A549 treated with CpdA at 1 μM for 4 hours (cell line): ENCODE measurements at places on chromosomes 3 and 15. TPM values are rescaled to one million over a fixed set of nuclear protein-coding genes. Genes with fewer than 3 reads are reported as not detected.

HCLS1 gene
- total RNA-seq = 0.07 to 0.45 TPM (median 0.13 TPM) in 5 replicates

MASP1 gene
- 0.01 to 0.05 TPM in 2 of 5 replicates, not detected in the others for total RNA-seq

IQCF5 gene
- not detected in 5 replicates for total RNA-seq

C3orf22 gene
- not detected in 5 replicates for total RNA-seq

STXBP5L gene
- not detected in 5 replicates for total RNA-seq

FBXO40 gene
- not detected in 5 replicates for total RNA-seq

TMEM158 gene
- total RNA-seq = 16.2 to 29.5 TPM (median 24.2 TPM) in 5 replicates

CCR4 gene
- total RNA-seq = 0.03 to 0.11 TPM (median 0.09 TPM) in 3 of 5 replicates, not detected in the others

MCF2L2 gene
- total RNA-seq = 0.10 to 0.26 TPM (median 0.15 TPM) in 3 of 5 replicates, not detected in the others

PAQR9 gene
- 2.4 to 3.8 TPM (median 3.4 TPM) in 5 replicates for total RNA-seq

IGF2BP2 gene
- total RNA-seq = 8.7 to 11.8 TPM (median 9.7 TPM) in 5 replicates

LDHAL6B gene
- not detected in 5 replicates for total RNA-seq

HEMK1 gene
- total RNA-seq = 4.9 to 6.9 TPM (median 6.5 TPM) in 5 replicates

GOLGA6L9 gene
- 2.7 to 3.4 TPM (median 3.0 TPM) in 5 replicates for total RNA-seq

CRABP1 gene
- total RNA-seq = 0.71 to 1.9 TPM (median 1.6 TPM) in 5 replicates

MINDY4B gene
- total RNA-seq = not detected in 5 replicates

PAK6 gene
- total RNA-seq = 0.19 to 0.47 TPM (median 0.30 TPM) in 4 of 5 replicates, not detected in the other

GP9 gene
- not detected in 5 replicates for total RNA-seq

NR2E3 gene
- total RNA-seq = 0.17 to 0.38 TPM (median 0.21 TPM) in 4 of 5 replicates, not detected in the other

TGM4 gene
- 0.02 to 0.08 TPM (median 0.06 TPM) in 4 of 5 replicates, not detected in the other for total RNA-seq

HRG gene
- total RNA-seq = 0.02 TPM in 1 of 5 replicates, not detected in the others

TRANK1 gene
- 1.5 to 3.1 TPM (median 1.7 TPM) in 5 replicates for total RNA-seq

RAP2B gene
- 7.4 to 8.4 TPM (median 8.3 TPM) in 5 replicates for total RNA-seq

C3orf85 gene
- not detected in 5 replicates for total RNA-seq
